Stimulated activated naive CD8-positive, alpha-beta T cell treated with anti-CD3 and anti-CD28 coated beads, Interleukin-15, amount 100 ng/mL, for 72 hours (primary cell): ENCODE measurements at places on chromosomes 2 and 18.

DNA sequence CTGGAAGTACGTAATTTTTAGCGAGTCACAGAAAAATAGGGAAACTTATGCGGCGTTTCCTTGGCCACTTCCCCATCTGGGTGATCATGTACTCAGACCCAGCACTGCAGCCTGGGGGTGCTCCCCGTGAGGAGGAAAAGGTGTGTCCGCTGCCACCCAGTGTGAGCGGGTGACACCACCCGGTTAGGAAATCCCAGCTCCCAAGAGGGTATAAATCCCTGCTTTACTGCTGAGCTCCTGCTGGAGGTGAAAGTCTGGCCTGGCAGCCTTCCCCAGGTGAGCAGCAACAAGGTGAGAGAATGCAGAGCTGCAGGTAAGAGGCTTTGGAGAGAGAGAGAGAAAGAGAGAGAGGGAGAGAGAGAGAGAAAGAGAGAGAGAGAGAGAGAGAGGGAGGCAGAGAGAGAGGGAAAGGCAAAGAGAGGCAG is at the start of gene IL1R2:
IL1R2 (plus strand) TSS at position 240 of the 425 bp plus-strand sequence. CDS start 16,616 bp downstream, outside the sequence.
- no peak for DNase-seq

DNA sequence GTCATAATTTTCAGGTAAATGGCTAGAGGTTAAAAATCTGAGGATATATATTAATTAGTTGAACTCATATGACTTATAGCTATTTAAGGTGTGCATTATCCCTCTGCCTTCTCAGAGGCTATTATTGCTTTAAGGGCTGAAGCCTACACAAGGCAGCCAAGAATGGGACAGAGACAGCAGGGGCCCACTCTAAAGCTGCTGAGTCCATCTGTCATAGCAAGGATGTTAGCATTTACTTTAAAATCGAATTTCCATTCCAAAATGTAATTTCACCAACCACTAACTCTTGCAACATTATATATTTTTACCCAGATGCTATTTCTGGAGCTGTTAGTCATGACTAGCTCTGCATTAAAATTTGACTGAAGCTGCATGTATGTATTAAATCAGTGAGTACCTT is 236.3 kb upstream of the FSIP2 start:
- no peak for DNase-seq

GRCh38 chr2:106336737-106337136 is 131.5 kb downstream of the RGPD3 start:
- DNase-seq, result no peak

- DNase-seq, result no peak
Observed at GRCh38 chr2:237866101-237866621, 6.7 kb downstream of the RAMP1 start.

DNA sequence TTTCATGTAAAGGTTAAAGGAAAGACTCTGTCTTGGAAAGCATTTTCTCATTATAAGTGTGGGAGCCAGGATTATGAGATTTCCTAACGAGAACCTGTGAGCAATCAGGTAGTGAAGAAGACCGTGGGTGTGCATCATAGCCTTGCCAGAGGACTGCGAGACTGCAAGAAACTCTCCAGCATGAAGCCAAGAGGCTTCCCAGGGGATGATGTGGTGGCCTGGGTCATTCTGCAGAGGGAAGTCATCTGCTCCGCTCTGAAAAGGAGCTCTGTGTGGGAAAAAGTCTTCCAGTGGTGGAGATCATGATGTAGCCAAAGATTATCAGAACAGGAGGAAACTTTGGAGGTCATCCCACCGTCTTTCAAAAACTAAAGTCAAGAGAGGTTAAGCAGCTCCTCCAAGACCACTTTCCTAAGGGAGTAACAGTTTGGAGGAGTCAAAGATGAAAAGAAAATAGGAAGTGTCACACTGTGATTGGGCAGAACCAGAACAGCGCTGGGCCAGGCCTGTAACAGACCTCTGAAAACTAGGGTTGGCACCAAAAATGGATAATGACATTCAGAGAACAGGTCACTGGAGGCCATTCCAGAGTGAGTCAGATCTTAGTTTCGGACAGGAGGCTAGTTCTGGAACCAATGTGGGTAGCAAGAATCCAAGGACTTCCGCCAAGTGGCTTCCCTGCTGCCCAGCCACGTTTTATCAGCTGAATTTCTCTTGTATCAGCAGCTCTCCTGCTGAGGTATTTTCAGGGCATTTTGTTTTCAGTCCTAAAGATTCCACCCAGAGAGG is 113.0 kb downstream of the LRATD1 start:
- DNase-seq, result no peak

DNA sequence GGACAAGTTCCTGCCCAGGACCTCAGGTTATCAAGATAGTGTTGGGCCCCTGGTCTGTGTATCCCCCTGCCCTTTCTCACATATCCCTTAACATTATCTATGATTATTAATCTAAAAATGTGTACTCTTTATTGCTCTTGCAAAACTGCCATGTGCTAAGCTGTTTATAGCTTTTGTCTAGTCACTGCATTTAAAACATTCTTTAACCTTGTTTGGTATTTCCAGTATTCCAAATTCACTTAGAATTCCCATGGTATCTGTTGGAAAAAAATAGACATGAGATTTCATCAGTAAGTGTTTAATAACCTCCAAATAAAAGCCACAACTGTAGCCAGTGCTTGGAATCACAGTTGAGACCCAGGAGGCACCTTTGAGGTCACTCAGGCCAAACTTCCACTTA is 16.2 kb upstream of the GLS start:
- no peak for DNase-seq

DNA sequence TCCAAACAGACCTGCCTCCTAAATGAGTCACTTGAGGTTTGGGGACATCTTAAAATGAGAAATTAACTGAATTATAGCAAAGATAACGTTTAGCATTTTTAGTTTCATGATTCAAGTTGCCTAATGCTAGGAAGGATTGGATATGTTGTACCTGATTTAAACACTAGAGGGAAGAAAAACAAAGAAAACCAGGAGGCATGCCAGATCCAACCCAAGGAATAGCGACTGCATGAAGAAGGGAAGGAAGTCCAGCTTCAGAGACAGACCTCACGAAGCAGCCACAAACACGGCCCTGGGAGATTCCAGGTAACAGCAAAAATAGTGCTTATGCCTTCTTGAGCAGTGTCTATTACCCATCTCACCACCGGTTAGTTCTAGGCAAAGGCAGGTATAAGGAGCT is 499.9 kb upstream of the SPHKAP start:
- DNase-seq, result no peak

DNA sequence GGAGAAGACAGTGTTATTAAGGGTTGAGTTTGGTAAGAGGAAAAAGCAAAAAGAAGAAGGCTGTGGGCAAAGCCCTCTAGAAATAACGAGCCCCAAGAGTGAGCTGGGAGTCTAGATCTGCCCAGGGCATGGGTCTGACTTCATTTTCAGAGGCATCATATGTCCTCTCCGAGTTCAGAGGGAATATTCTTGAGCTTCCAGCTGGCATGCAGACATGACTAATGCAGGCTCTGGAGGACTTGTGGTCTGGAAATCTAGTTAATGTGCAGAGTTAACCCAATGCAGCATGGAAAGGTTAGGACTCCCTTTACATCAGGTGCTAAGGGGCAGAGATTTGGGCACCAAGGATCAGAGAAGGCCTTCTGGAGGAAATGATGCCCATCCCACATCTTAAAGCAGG is 7.3 kb downstream of the ACMSD start:
- DNase-seq, result no peak

GRCh38 chr18:48376406-48376805 is 32.8 kb downstream of the ZBTB7C start:
- DNase-seq, result no peak

DNA sequence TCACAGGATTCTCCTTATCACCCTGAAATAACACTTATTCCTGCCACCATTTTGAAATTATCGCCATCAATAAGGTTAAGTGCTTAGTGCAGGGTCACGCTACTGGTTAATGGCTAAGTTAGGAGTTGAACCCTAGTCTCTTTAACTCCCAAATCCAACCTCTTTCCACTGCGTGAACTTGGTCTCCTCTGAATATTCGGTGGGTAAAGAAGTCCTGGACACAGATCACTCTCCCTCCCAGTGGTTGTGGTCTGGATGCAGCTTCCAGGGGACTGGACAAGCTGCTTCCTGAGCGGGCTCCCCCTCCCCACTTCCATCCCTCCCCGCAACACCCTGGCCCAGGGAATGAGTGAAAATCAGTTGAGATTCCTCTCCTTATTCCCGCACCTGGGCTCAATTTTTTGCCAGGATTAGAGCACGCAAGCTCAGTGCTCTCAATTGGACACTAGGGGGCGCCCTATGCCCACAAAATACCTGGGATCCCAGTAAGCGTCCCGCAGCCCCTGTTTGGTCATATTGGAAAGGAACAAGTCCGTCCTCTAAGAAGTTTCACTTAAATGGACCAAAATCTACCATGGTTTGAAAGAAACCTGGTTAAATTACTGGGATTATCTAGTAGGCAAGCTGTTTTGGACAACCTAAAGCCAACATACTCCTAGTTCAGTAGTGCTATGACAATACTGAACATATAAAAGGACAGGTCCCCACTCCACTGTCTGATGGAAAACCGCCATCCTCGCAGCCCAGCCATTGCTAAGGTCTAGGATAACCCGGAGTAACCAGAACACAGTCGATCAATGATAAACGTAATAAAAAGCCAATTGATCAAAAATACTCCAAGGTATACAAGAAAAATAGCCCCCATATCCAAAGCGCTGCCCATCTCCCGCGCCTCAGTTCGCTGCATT is 40.4 kb downstream of the DHRS9 start:
- peak; percentile 64 for DNase-seq
